Esophagus squamous epithelium (tissue), 5 donors: ENCODE measurements at places on chromosomes 3 and 15.

DNA sequence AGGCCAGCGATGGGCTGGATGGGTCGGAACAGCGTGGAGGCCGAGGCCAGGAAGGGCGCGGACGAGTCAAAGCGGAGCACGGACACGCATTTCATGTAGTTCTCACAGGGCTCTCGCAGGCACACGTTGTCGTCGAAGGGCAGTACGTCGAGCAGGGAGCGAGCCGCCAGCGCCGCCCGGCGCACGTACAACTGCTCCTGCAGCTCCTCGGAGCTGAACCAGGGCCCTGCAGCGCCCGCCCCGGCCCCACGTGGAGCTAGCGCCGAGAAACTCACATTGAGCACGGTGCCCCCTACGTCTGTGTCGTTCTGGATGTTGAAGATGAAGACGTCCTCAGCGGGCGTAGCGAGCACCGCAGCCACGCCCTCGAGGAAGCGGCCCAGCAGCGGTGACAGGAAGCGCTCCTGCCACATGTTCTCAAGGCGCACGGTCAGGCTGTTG is 5.8 kb downstream of the CELSR3 start:
- DNase-seq = no peak

DNA sequence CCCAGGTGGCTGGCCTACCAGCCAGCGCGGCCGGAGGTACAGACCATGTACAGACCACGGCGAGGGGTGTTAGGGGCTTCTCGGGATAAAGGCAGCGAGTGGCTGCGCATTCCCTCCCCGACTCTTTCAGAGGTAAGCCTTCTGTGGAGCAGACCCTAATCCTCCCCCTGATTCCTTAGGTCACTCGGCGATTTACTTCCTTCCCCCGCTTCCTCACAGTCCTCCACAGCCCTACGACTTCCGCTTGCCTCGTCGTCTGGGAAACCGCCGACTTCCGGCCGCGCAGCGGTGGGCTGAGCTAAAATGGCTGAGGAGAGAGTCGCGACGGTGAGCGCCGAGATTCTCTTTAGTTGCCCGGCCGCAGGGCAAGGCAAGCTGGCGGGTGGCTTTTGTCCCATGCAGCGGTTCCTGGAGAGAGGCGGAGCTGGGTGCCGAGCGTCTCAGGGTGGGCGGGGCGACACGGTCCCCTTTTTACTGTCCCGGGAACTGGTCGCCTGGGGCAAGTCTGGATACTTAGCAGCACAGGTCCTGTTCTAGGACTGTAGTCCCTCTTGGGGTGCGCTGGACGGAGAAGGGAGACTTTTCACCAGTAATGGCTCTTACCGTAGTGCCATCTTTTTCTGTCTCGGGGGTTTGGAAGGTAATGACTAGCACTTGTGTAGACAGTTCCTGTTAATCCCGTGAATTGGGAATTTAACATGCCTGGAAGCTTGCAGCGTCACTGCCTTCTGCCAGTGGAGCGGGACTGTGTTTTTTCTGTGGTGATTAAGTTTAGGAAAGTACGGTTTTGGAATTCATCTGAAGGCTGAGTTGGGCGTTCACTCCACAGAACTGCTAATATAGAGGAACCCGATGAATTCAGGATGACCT is at the start of the genes BBS4 and HIGD2B:
Gene BBS4 (plus strand): TSS at position 283 of the 870 bp plus-strand sequence. CDS start 21 bp downstream, at position 304.
Gene HIGD2B (minus strand): TSS at position 258 of the 870 bp plus-strand sequence. CDS start 9,808 bp downstream, outside the sequence.
- no peak for DNase-seq

DNA sequence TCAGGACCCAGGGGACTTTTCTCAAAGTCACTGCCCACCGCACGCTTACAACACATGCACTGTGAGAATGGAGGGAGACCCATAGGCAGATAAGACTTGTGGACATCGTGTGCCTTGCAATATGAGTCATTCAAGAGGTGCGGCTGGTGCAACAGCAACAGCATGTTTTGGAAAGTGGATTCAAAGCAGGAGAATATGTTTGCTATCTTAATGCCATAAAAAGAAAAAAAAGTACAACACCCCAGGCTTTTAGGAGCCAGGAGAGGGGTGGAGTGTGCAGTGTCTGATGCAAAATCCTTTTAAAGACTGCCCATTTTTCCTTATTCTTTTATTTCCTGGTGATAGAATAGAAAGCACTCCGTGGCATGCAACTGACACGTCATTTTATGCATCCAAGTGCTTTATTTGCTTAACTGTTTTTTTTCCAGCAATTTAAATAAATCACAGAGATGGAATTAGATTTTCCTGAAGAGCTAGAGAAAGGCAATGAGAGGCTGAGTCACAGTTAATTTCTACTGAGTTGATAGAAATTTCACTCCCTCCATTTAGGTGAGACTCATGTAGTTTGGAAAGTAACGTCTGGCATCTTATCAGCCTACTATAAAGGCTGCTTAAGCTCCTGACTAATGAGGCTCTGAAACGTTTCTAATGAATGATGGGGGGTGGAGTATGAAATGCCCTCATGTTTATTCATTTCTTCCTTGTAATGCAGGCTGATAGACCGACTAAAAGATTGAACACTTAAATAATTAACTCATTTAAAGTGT is 96.4 kb downstream of the NSUN3 start:
- no peak for DNase-seq

DNA sequence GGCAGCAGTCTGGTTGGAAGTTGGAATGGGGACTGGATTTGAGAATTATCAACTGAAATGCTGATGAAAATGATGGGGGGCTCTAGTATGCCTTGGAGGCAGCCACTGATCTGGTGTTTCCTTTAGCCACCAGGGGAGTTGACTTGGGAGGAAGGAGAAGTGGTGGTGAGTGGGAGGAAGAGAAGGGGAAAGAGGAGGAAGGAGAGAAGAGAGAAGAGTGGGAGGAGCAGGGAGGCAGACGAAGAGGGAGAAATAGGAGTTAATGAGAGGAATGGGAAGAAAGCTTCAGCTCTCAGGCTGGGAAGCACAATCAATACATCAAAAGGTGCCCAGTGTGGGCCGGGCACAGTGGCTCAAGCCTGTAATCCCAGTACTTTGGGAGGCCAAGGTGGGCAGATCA is 23.3 kb upstream of the HCN4 start:
- no peak for DNase-seq

DNA sequence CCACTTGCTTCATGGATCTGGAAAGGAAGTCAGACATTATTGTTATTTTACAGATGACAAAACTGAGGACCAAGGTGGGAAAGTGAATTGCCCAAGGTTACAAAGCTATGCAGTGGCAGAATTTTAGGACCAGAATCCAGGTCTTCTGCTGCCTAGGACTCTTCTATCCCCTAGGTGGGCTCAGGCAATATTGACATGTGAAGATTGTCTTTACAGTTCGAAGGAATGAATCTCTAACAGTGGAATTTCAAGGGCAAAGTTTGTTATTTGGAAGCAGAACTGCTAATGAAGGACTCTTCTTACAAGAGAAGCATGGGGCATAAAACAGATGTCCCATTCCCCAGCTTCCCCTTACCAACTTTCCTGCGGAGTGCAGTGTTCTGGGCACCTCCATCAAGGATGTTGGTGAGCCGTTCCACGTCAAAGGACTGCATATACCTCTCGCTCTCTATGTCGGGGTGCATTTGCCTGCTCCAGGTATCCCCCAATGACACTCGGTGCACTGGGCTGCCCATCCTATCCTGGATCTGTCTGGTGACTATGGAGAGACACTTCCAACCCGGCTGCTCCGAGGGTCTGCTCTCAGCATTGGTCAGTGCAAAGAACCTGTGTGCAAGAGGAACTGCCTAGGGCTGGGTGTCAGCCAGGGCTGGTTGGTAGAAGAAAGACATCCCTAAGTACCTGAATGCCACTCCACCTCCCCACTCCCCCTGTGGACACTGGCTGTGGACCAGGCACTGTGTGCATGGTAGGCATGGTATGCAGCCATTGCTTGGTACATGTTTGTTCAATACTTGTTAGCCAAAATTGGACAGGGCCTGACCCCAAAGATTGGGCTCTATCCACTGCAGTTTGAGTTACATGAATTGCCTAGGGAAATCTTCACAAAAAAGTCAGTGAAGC is 2.1 kb downstream of the ACOX2 start:
- no peak for DNase-seq
